Cortex of kidney (tissue), 1 donor: ENCODE measurements at places on chromosomes 7 and 10.

DNA sequence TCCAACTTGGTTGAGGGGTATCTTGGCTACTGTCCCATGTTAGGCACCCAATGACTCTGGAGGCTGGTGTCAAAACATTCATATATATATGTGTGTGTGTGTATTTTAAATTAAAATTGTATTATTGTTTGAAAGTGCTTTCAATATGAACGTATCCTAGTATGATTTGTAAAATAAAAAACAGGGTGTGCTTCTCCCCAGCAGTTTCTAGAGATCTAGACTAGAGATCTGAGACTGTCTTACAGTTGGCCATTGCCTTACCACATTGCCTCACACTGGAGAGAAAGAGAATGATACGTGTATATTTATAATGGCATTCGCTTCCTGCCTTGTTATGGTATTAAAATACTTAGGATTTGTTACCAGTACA lies 1.2 kb downstream of the BAG3 start:
- DNase-seq: no peak

DNA sequence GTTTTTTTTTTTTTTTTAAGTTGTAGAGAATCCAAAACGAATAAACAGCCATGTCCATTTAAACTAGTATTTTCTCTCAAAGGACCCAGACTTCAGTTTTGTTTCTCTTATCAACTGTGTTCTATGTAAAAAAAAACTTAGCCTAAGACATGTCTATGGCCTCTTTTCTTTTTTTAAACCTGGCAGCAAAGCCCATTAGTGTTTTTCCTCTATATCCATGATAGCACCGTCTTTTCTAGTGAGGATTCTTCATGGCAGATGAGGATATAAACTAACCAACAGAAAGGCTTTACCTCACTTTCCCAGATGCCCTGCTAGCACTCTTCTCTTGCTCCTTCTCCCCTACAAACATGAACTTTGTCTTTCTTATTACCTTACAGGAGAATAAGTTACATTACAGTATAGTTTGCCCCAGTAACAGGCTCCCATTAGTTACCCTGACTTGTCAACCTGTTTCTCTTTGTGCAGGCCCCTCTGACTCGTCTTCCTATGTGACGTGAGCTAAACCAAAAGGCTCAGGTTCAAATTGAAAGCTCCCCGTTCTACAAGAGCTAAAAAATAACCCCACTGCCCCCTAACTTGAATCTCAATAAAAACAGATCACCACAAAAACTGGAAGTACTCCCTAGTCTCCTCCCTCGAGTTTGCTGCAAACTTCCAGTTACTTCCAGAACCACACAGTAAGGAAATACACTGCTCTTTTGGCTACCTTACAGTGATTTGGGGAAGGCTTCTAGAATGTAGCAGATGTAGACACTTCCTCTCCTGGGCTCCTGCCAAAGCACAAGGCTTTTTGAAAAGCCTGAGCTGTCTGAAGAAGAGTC lies 20.1 kb downstream of the P4HA1 start:
- no peak for DNase-seq

DNA sequence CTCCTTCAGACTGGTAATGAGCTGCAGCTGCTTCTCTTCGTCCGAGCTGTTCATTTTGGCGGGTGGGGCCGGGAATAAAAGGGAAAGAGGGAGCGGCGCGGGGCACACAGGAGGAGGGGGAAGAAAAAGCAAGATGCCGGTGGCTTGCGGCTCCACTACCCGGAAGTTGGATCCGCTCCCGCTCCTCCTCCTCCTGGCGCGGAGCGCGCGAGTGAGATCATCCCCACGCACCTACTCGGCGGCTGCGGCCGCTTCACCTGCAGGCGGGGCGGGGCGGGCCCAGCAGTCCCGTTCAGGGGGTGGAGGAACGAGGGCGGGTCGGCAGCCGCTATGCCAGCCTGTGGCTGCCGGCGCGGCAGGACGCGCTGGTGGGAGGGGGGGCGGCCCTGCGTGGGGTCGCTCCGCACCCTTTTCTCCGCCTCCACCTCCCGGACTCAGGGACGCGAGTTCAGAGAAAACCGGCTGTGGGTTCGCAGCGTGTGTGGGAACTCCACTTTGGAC lies at the start of gene SHTN1:
SHTN1 (minus strand) TSS at position 162 of the 501 bp plus-strand sequence; CDS start at position 54, 108 bp downstream.
- no peak for DNase-seq

- no peak for DNase-seq
These were observed 27.4 kb downstream of the CCDC3 start for GRCh38 chr10:12974078-12974477.

- no peak for DNase-seq
These were observed 738 bp downstream of the VPS26A start for GRCh38 chr10:69124563-69125268.

DNA sequence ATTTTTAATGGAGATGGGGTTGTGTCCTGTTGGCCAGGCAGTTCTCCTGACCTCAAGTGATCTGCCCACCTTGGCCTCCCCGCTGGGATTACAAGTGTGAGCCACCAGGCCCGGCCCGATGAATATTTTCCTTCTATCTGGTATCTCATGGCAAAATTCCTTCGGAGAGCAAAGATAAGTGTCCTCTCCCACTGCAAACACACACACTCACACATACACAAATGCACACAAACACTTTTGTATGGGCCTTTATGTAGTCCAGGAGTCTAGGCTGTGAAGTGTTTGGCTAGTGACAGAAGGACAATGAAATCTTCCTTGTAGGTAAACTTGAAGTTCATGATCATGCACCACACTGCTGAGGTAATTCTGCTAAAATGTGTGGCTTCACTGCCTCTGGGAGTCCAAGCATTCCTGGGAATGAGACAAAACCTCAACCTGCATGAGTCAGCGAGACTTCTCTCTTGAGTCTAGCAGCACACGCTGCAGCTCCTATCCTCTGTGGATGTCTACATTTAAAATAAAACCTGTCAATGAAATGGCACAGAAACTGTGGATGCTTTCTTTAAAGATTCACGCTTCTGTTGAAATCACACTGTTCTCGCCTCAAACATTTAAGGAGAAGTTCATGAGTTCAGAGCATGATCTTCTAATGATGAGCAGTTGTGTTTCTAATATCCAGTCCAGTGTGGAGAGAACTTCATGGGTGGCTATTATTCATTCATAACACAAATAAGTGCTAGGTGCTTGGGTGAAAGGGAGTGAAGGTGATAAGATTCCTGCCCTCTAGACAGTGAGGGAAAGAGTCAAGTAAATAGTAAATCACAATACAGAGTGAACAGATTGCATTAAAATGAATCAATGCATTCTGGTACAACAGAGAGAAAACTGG lies 96.5 kb downstream of the NRP1 start:
- no peak for DNase-seq

DNA sequence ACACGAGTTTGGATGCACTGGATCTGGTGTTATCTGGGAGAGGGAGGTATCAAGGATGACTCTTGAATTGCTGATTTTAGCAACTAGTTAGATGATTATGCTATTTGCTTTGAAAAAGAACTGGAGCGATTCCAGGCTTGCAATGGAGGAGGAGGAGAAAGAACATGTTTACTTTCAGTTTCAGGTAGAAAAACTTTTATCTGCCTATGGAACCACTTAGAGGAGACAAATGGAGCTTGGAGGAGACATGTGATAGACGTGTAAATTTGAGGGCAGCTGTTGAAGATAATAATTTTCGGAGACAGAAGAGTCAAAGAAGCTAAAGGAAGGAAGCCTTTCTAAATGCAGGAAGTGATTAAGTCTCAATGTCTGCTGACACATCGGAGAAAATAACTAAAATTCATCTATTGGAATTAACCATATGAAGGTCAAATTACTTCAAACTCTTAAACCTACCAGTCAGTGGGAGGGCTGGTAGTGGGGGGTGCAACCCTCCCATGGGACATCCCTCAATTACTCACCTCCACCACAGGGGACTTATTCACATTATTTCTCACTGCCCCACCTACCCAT lies 56.4 kb upstream of the GNAI1 start:
- DNase-seq: no peak

- DNase-seq: no peak
These were observed 142.9 kb upstream of the ITGB1 start for GRCh38 chr10:33100781-33101391.

- DNase-seq: no peak
These were observed 158.6 kb downstream of the GRK5 start for GRCh38 chr10:119365773-119366599.
